AG04449 (cell line): ENCODE measurements at places on chromosomes 13 and 19.

DNA sequence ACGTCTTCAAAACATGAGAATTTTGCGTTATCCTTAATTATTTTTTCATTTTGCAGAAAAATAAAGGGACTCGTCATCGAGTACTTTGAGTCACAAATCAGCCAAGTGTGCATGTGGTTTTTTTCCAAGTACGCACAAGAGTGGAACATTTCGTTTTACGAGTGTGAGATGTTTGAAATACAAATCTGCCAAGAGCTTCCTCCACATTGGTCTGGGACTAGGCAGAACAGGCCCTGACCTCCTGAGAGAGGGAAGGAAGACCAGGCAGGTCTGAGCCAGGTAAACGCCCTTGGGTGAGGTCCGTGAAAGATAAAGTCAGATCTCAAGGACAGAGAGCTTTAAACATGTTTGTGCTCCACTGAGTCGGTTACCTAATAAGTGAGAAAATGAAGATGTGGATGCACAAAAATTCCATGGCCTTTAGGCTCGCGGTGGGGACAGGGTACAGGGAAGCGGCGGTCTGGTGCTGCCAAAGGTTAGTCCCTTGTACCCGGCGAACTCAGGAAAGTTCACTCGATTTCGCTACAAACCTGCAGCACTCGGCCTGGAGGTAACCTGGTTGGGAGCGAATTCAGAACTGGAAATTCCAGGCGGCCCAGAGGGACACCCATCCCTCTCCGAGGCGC, 473 bp upstream of the ITM2B start:
- no peak for DNase-seq

DNA sequence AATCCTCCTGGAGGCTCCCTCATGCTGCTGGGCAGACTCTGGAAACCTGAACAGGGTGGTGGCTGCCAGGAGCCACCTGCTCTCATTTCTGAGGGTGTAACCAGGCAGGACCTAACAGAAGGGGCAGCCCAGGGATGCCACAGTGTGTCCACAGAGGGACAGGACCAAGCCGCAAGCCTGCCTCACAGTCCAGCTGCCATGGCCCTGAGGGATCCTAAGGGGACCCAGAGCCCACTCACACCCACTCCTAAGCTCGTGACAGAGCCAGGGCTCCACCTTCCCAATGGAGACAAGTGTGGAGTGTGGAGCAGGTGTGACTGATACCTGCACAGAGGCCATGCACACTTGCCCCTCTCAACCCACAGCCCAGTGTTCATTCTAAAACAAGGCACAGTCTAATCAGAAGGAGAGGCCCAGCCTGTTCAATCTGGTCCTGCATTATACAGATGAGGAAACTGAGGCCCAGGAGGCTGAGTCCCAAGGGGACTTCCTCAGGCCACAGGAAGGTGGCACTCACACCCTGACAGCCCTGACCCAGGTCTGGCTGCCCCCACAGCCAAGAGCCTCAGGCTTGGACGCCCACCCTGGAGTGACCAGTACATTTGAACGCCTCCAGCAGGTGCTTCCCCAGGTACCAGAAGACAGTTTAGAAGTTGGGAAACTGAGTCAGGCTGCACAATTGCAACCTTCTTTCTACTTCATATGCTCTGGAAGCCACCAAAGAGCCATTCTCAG, 220.1 kb downstream of the TUBA3C start:
- no peak for DNase-seq

GRCh38 chr13:26487781-26488180, 69.7 kb upstream of the WASF3 start:
- DNase-seq: no peak

- DNase-seq: no peak
Measured at GRCh38 chr19:55481794-55482155, 3.2 kb upstream of the NAT14 start.

DNA sequence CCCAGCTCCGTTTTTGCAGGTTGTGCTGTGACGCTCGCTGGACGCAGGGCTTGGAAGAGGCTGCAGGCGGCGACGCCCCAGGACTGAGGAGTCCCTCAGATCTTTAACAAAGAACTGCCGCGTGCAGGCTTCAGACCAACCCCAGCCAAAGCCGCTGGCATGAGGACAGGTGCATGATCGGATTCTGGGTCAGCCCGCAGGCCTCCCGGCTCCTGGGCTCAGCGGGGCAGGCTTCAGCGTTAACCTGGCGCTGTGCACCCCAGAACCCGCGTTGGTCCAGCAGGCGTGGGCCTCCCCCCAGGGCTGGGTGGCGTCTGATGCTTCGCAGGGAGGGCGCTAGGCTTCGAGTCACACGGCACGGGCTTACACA, 920 bp upstream of the TIMM13 start:
- DNase-seq: no peak

- DNase-seq: no peak
Measured at GRCh38 chr13:43285933-43286597, 262.7 kb downstream of the DNAJC15 start.

DNA sequence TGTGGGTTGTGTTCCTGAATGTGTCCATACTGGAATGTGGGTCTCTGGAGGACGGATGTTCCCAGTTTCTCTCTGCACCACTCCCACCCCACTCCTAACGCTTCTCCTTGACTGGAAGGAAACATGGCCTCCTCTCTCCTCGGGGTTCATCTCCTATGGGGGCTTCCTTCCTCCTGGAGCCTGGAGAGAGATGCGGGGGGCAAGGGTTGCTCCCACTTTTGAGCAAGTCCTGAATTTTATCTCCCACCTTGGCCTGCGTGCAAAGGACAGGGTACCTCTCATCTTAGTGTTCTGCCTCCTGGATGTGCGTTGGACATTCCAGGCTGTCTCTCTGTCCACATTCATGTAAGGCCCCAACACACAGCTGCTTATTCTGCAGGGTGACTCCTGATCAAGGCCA, 52.5 kb upstream of the UQCRFS1 start:
- DNase-seq: no peak

GRCh38 chr13:45787346-45787745, 64.2 kb downstream of the SIAH3 start:
- no peak for DNase-seq

DNA sequence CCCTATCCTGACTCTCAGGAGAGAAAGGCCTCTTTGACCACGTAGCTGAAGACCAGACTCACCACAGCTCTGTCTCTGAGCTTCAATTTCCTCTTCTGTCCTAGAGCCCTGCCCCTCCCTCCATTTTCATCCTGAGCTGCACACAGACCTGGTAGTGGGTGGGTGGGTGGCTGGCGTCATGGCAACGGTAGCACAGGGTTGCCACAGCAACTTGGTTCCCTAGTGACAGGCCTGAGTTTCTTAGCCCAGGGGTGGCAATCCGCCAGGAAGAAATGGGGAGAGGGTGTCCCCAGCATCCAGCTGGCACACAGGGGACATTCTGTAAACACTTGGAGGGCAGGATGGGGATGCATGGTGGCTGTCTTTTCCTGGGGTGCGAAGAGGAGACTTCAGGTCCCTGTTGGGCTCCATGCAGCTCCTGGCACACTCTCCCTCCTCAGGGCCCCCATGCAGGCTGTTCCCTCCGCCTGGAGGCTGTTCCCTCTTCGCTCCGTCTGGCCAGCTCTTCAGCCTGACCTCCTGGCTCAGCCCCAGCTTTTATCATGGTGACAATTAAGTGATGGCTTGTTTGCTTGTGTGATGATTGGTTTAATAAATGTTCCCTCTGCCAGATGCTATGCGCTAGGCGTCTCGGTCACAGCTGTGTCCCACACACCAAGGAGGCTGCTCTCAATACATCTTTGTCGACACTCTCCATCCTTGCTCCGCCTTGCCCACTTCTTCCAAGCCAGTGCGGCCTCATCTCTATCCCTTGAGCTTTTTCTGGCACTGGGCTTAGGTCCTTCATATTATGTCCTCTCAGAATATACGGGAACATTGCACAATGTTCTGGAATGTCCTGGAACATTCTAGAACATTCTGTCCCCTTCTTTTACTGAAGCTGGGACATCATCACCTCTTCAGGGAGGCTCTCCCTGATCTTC, 7.4 kb upstream of the KLHL26 start:
- DNase-seq: no peak

GRCh38 chr13:112880976-112881540, 88.0 kb upstream of the MCF2L start:
- DNase-seq: no peak

DNA sequence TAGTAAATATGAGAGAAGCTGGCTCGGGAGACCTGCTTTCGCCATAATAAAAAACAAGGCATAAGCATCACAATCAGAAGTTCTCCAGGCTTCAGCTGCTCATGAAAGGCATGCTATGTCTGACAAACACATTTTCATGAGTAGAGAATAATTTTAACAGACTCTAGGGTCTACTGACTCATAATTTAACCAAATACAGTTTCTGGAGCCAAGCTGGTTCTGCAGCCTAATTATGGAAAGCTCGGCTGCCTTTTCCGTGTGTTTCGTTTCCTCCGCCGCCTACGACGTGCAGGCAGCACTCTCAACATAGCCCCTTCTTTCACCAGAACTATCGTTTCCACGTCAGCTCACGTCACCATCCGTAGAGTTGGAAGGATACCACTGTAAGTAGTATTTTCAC, 5.7 kb downstream of the MCF2L start:
- DNase-seq: no peak

- DNase-seq: no peak
Measured at GRCh38 chr13:73622381-73622780, 511.8 kb downstream of the KLF12 start.

DNA sequence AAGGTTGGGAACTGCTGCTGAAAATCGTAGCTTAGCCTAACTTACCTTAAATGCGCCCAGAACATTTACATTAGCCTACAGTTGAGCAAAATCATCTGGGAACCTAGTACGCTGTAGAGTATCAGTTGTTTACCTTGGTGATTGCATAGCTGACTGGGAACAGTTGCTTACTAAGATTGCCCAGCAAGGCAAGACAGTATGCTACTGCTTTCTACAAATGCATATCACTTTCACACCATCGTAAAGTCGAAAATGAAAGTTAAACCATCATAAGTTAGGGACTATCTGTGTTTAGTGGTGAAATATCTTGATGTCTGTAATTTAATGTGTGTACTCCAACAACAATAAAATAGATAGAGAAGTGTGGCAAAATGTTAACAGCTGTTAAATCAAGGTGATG, 1670.6 kb upstream of the PCDH20 start:
- no peak for DNase-seq

DNA sequence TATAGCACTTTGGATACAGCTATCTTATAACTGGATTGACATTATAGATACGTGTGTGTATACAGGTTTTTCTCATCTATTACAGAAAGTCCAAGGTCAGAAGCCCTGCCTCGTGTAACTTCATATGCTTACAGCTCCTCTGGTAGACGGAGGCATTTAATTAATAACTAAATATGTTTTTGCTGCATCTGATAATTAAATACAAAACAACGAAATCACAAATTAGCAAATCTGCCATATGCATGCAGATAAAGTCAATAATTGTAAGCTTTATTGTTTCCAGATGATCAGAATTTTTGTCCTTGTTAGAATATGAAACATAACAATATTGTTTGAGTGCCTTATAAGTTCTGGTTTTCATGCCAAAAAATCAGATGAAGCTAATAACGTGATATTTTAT, 717.7 kb downstream of the LIG4 start:
- no peak for DNase-seq

DNA sequence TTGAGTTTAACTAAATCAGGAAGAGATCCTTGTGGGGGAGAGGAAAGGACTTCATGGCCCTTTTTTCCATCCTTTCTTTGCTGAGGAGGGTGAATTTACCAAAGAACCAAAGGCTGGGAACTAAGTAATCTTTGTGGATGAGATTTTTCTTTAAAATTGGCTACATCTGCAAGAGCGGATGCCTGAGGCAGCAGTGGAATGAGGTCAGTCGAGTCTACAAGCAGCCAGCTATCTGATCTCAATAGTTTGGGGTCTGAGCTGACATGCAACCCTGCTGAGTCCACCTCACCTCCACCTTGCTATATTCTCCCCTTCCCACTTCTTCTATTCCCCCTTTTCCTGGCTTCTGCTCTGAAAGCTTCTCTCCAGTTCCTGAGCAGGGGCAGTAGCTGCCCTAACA, 3.6 kb upstream of the DNAJC15 start:
- DNase-seq: no peak

GRCh38 chr19:10294368-10294697, 4.6 kb downstream of the ICAM5 start:
- no peak for DNase-seq

GRCh38 chr19:50567052-50567841, 988 bp downstream of the LRRC4B start:
- DNase-seq: no peak

GRCh38 chr19:37218592-37218935, 550 bp downstream of the ZNF383 start:
- no peak for DNase-seq

- no peak for DNase-seq
Measured at GRCh38 chr13:67443923-67444322, 213.8 kb upstream of the PCDH9 start.

DNA sequence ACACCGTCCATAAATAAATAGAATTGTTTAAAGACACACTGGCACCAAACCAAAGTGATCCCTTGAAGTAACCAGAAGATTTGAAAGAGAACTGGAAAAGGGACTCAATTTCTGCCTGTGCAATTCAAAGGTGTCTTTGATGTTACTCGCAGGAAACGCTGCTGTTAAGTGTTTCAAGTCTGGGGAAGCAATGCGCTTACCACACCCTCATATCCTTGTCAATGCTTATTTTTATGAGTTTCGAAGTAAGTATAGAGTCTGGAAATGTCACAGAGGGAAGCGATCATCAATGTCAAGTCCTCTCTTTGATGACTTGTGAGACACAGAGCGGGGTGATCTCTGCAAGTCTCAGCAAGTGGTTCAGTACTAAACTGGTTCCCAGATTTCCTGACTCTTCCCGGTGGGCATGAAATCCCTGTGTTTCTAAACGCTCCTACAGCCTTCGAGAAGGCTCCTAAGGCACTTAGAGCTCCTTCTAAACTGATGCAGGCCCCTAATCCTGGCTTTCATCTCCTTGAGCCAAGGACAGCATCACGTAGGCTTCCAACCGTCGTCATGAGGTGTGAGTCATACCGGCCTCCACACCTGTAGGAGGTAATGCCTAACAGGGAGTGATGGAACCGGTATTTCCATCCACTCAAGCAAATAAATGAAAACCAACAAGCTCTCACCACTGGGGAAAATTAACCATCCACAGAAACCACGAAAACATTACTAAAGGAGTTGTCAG, 22.8 kb downstream of the SYDE1 start:
- DNase-seq: no peak

DNA sequence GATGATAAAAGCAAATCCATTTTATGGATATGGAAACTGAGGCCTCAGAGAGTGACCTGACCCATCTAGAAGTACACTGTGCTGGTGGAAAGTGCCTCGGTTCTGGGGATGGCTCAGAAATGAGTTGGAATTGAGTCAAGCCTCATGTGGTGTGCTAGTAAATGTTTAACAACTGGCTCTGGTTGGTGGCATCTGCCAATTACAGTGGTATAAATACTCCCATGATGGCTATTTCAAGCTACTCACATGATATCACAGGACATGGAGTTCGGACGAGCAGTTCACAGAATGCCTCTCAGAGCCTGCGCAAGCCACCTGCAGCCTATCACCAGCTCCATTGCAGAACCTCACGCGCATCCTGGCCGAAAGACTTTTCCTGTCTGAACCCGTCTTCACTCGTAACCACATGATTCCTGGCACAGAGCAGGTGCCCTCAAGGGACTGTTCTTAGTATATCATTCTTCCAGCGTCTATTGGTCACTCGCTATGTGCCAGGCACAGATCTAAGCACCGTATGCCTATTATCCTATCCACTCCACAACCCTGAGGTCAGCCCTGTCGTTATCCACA, 9.1 kb downstream of the TMEM150B start:
- no peak for DNase-seq

GRCh38 chr13:49733181-49733951, 42.1 kb upstream of the EBPL start:
- DNase-seq: no peak
